ENCODE measurements at places on chromosomes 6 and 20. TPM values are rescaled to one million over a fixed set of nuclear protein-coding genes. Genes with fewer than 3 reads are reported as not detected.

APOM gene
- polyA plus RNA-seq, result 10.1 TPM

KCNG1 gene
- polyA plus RNA-seq, result 8.7 TPM

PAK5 gene
- polyA plus RNA-seq, result 0.60 TPM

OLIG3 gene
- polyA plus RNA-seq, result not detected

NOX3 gene
- 2.2 TPM for polyA plus RNA-seq

C6orf52 gene
- polyA plus RNA-seq, result 4.4 TPM

FAM83C gene
- polyA plus RNA-seq, result not detected

RSPH3 gene
- 17.6 TPM for polyA plus RNA-seq

NUS1 gene
- polyA plus RNA-seq, result 59.0 TPM

ASF1A gene
- 40.1 TPM for polyA plus RNA-seq

ADTRP gene
- polyA plus RNA-seq, result 2.3 TPM

PDYN gene
- polyA plus RNA-seq, result 0.20 TPM

TMEM151B gene
- polyA plus RNA-seq, result 1.0 TPM

LY6G6F gene
- polyA plus RNA-seq, result 0.52 TPM

IL20RA gene
- 1.6 TPM for polyA plus RNA-seq

EYA2 gene
- polyA plus RNA-seq, result 0.87 TPM

FAM209B gene
- 0.34 TPM for polyA plus RNA-seq

COMMD7 gene
- polyA plus RNA-seq, result 46.3 TPM

ELMO2 gene
- 64.7 TPM for polyA plus RNA-seq

TP53TG5 gene
- polyA plus RNA-seq, result 0.69 TPM

LAMA4 gene
- polyA plus RNA-seq, result 107 TPM

TLDC2 gene
- polyA plus RNA-seq, result 0.72 TPM

RTEL1 gene
- polyA plus RNA-seq, result 17.7 TPM

SLC17A2 gene
- polyA plus RNA-seq, result 0.30 TPM

NFKBIE gene
- polyA plus RNA-seq, result 10.2 TPM

MRAP2 gene
- polyA plus RNA-seq, result 3.5 TPM

TAF8 gene
- polyA plus RNA-seq, result 23.7 TPM

SLCO4A1 gene
- polyA plus RNA-seq, result 0.31 TPM

BHLHE23 gene
- not detected for polyA plus RNA-seq

CALHM5 gene
- polyA plus RNA-seq, result 2.4 TPM

DNAAF9 gene
- 17.7 TPM for polyA plus RNA-seq

MAP7 gene
- polyA plus RNA-seq, result 36.3 TPM

RAET1L gene
- polyA plus RNA-seq, result not detected

MLN gene
- polyA plus RNA-seq, result not detected

Measured in left renal pelvis (tissue), 4 donors.